NCI-H2107 (cell line): ENCODE measurements at places on chromosomes 3 and 15.

GRCh38 chr3:107117922-107118536 is 259.2 kb upstream of the CCDC54 start:
- no peak for DNase-seq

DNA sequence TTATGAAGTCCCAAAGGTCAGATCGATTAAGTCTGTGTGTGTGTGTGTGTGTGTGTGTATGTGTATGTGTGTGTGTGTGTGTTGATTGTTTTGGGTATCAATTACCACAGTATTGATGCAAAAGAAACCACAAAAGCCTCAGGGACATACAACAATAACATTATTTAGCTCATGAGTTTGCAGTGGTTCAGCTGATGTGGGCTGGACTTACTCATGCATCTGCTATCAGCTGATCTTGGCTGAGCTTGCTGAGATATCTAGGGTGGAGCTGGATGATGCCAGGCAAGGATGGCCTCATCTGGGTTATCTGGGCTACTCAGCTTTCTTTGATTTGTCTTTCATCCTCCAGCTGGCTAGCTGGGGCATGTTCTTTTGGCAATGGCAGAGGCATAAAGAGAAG is 82.4 kb upstream of the PRR23C start:
- no peak for DNase-seq

- no peak for DNase-seq
These were observed 94.1 kb upstream of the PRICKLE2 start for GRCh38 chr3:64319391-64319790.

DNA sequence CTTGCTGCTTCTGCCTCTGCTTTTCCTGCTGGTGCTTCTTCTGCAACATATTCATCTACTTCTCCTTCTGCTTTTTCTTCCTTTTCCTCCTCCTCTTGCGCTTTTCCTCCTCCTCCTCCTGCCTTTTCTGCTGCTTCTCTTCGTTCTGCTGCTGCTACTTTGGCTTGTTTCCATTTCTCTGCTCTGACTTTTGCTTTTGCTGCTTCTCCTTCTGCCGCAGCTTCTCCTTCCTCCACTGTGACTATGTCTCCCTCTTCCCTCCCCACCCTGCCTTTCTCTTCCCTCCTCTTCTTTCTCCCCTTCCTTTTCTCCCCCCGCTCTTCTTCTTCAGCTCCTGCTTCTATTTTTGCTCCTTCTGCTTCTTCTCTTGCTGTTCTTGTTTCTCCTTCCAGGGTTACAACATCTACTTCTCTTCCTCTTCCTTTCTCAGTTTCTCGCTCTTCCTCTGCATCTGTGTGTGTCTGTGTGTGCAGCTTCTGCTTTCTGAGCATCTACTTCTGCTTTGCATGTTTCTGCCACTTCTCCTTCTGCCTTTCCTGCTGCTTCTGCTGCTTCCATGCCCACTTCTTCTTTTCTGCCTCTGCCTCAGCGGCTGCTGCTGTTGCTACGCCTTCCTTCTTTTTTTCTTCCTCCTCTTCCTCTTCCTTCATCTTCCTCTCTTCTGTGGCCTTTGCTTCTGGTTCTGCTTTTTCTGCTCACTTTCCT is 51.4 kb downstream of the FAM43A start:
- no peak for DNase-seq

DNA sequence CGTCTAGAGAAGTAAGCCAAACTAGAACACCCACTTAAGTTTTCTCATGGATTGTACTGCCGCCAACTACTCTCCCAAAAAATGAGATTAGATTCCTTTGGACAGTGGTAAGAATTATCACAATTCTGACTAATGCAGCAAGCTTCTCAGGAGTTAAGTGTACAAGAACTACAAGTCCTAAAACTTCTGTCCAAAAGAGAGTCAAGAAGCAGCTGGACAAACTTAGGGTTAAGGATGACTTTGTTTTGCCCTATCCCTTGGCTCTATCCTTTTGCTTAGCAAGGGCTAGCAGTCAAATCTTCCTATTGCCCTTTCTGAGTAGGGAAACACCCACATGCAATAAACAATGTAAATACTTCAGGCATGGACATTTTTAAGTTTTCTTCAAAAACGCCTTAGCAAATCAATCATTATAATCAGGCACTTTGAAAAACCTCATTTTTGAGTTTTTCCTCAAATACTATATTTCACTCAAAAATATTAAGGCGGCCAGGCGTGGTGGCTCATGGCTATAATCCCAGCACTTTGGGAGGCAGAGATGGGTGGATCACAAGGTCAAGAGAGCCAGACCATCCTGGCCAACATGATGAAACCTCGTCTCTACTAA is 19.5 kb downstream of the RAF1 start:
- no peak for DNase-seq

- no peak for DNase-seq
These were observed 146.5 kb upstream of the MEIS2 start for GRCh38 chr15:37246856-37247255.

DNA sequence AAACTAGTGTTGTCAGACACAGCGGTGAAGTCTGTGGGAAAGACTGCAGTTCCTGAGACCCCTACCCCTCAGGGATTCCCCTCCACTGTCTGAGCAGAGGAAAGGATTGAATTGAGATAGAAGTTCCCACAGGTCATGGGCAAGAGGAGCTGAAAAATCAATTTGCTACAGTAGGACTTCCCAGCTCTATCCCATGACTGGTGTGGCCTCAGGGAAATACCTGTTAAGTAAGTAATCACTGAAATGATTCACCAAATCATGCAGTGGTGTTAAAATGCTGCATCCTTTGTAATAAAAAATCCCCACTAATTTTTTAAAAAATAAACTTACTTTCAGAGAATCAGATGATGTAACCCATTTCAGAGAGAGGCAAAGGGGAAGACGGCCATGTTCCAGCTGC is 45.0 kb upstream of the SPRED1 start:
- DNase-seq: no peak
